Mesendoderm (in vitro differentiated cells): ENCODE measurements at places on chromosomes 7 and 10.
A peak's percentile ranks its signal among the peaks of the same experiment; 100 is the strongest.

GRCh38 chr10:23035569-23035968, 59.8 kb upstream of the MSRB2 start:
- peak; percentile 74 for DNase-seq

- DNase-seq, result no peak
Observed at GRCh38 chr10:50510517-50511473, 113.0 kb downstream of the SGMS1 start.

- DNase-seq, result no peak
Observed at GRCh38 chr7:114787556-114787955, 134.3 kb upstream of the MDFIC start.

GRCh38 chr7:4010923-4011656, 671.0 kb upstream of the FOXK1 start:
- peak; percentile 74 for DNase-seq

GRCh38 chr10:63711361-63711760, 190.2 kb downstream of the REEP3 start:
- DNase-seq, result peak; percentile 90

DNA sequence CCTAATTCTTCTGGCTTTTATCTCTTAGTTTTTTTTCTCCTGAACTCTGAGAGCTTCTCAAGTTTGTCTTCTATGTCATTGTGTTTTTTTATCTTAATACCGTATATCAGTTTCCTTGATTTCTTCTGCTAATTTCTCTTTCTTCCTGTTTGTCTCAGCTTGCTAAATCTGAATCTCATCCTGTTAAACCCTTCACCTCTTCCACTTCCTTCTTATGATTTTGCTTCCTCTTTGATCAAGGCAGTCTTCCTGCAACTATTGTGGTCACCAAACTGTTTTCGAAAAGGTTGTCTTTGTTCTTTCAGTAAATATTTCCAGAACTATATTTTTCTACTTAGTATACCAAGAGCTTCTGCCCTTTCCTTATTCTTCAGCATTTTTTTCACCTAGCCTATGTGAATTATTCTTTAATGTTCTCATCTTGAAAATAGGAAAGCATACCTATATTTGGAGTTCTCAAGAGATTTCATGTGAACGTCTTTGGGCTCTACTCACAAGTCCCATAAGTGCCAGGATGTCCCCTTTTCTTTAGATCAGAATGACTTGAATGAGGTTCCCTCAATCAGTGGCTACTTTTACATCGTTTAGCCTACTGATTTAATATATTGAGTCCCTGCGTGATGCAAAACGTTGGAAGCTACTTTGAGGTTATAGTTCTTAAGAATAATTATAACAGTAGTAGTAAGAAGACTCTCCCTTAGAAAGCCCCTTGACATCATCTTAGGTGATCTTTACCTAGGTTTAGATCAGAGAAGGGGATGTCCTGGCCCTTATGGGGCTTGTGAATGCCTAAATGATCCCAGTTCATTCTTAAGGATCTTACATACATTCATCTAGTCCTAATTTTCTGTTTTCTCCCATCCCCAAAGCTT, 415.4 kb upstream of the AUTS2 start:
- DNase-seq, result no peak

GRCh38 chr10:9188022-9188810, 1133.7 kb downstream of the GATA3 start:
- DNase-seq, result no peak

- DNase-seq, result no peak
Observed at GRCh38 chr7:127938588-127938987, 92.6 kb downstream of the LRRC4 start.

DNA sequence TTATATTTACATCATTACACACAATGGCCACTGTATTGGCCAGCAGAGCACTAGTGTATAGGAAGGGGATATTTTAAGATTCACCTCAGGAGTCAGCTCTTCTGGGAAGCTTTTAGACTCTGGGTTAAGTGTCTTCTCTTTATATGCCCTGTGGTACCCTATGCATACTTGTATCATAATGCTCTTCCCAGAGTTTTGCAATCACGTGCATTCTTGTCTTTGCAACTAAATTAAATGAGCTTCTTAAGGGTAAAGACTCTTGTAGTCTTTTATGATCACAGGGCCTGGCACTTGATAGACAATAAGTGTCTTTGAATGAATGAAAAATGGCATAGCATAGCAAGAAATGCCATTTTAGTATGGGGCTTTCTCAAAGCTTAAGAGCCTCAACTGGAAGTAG, 35.4 kb upstream of the ARMS2 start:
- DNase-seq, result no peak

DNA sequence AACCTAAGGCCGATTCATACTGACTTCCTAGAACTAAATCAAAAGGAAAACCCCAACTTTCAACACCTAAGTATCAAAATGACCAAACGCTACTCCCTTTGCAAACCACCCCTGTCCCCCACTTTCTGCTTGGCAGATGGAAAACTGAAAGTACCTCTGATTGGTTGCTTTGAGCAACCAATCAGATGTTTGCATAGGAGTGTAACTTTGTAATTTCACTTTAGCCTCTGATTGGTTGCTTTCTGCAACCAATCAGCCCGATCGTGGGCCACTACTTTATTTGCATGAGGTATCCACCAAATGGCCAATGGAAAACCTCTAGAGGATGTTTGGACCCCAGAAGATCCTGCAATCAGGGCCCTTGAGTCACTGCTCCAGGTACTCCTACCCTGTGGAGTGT, 12.3 kb upstream of the SNX10 start:
- no peak for DNase-seq

DNA sequence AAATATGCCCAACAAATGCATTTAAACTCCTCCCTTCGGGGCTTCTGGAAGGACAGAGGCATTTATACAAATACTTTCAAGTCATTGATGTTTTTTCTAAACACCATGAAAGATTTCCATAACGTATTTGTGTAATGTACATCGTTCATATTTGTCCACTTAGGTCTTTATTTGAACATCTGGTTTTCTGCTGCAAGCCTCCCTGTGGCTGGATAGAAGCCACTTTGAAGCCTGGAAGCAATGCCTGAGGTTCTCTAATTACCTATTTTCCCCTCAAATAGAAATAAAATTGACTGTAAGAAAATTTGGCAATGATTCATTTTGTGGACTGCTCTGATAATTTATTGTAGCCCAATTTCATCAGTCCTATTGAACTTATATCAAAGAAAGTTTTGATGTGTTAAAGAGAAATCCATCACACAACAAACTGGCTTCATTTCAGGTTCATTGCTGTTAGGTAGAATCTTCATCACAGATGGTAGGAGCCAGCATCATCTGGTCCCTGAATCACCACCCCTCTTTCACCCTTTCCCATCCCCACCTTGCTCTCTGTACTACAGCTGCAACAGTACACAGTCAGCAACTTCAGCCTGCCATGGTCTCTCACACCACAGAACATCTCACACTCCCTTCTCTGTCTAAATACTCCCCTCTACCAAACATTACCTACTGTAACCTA, 186.0 kb upstream of the MGMT start:
- no peak for DNase-seq

DNA sequence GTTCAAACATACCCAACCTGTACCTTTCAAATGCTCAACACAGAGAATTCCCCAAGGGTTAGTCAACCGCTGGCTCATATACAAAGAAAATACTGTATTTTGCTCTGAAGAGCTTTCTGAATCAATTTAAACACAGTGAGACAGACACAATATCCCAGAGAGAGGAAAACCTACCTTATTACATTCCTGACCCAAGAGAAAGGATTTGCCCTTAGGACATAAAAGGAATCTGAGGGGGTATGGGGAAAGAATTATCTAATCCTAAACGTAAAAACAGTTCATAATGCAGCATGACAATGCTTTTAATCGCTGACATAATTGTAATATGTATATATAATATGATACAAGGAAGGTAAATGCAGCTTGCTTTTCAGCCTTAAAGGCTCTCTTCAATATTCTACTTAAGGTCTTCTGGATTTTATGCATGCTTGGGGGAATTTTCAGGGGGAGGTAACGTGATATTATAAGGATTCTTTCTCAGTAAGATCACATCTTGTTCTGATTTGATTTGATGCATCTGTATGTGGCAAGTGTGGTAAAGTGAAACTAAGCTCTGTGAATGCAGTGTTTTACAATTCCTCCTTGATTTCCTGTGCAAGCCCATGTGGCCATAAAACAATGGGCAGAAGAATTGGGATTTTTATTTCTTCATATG, 240.5 kb downstream of the GLI3 start:
- no peak for DNase-seq

- peak; percentile 34 for DNase-seq
Observed at GRCh38 chr10:61139592-61139953, 195.6 kb upstream of the RHOBTB1 start.

DNA sequence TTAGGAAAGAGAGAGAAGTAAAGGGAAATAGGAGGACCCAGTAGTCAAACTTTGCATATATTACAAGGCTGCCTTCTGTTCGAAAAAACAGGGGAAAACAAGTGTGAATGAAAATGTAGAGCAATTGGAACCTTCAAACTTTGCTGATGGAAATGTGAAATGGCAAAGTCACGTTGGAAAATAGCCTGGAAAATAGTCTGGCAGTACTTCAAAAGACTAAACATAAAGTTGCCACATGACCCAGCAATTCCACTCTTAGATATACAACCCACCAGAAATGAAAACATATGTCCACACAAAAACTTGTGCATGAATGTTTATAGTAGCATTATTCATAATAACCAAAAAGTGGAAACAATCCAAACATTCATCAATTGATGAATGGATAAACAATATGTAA, 78.6 kb upstream of the IFRD1 start:
- DNase-seq, result no peak

- peak; percentile 80 for DNase-seq
Observed at GRCh38 chr10:68348265-68348741, 15.6 kb upstream of the PBLD start.

DNA sequence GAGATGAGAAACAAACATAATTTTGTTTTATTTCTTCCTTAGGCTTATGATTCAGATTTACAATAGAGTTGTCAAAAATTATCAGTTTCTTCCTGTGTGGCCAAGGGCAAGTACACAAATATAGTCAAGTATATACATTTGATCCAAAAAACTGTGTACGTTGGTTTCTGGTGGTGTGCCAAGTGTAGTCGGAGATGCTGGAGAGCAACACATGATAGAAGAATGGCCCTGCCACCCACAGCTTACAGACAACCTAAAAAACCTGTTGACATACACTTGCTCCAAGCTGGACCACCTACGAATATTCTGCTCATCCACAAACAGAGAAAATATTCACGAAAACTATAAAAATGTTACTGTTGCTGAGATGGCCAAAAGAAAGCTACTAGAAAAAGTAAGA, 890.8 kb upstream of the PHF14 start:
- no peak for DNase-seq
